Activated naive CD4-positive, alpha-beta T cell treated with Interleukin-2 at 50 U/mL for 16 hours (primary cell): ENCODE measurements at places on chromosomes 16 and 17.
A peak's percentile ranks its signal among the peaks of the same experiment; 100 is the strongest.

DNA sequence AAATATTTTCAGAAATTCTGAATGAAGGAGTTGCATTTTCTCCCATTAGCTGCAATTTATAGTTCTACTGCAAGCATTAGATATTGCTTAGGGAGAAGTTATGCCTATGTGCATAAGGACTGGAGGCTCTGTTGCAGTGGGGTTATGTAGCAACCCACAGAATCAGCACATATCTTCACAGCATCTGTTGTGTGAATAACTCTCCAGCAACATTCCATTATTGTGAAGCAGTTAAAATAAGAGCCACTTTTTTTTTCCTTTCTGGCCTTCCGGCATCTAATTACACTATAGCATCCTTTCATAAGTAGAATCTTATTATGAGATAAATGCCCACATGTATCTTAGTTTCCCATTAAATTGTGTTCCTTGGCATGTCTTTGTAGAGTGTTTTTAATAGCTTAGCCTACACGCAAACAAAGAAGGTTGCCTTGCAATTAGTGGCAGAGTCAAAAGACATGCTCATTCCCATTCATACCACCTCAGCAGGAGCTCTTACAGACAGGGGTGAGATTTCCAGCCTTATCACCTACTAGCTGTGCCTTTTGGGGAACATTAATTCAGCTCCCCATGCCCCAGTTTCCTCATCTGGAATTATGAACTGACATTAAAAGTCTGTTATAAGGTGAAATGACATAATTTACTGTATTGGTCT lies 596.0 kb upstream of the GOT2 start:
- DNase-seq = no peak

GRCh38 chr16:16096858-16097213 lies 126.5 kb downstream of the ABCC6 start:
- no peak for DNase-seq

DNA sequence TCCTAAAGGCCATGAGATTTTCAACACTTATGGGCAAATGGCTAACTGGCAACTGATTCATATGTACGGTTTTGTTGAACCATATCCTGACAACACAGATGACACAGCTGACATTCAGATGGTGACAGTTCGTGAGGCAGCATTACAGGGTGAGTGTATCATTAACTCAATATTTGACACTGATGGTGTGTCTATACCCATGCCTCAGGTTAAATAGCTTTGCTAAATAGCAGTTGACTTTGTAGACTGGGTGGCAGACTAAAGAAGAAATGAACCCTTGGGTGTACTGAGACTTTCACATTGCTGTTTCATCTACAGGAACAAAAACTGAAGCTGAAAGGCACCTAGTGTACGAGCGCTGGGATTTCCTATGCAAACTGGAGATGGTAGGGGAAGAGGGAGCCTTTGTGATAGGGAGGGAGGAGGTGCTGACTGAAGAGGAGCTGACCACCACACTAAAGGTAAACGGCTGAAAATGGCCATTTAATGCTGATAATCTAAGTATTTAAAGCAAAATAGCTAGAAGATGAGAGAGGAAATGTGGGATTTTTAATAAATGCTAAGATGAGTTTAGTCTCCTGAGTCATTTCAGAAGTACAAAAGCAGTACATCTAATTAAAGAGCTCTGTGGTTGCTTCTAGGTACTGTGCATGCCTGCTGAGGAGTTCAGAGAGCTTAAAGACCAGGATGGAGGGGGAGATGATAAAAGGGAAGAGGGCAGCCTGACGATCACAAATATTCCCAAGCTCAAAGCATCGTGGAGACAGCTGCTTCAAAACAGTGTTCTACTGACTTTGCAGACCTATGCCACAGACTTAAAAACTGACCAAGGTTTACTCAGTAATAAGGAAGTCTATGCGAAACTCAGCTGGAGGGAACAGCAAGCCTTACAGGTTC lies 3.0 kb downstream of the SETD6 start:
- DNase-seq = no peak

DNA sequence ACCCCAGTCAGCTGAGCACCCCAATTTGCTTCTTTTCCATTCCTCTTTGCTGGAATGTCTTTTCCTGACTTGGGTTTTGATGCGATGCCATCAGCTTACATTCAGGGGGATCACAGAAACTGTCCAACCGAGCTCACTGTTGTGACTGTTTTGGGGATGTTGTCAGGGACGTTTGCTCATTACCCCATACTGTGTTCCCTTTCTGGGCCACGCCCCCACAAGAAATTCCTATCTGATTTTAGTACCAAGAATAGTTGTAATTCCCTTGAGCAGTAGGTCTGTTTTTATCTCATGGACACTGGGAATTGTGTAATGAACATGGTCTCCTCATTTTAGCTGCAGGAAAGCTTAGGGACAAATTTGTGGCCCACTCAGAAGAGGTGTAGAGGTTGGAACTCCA lies 2.6 kb upstream of the NTN1 start:
- no peak for DNase-seq

- DNase-seq = peak; percentile 33
These were observed 32.8 kb upstream of the ETV4 start for GRCh38 chr17:43578699-43579565.

- peak; percentile 69 for DNase-seq
These were observed at the start of gene MYO1D for GRCh38 chr17:32876417-32877163. MYO1D (minus strand) TSS chr17:32877124; CDS start chr17:32876872, 252 bp downstream.

DNA sequence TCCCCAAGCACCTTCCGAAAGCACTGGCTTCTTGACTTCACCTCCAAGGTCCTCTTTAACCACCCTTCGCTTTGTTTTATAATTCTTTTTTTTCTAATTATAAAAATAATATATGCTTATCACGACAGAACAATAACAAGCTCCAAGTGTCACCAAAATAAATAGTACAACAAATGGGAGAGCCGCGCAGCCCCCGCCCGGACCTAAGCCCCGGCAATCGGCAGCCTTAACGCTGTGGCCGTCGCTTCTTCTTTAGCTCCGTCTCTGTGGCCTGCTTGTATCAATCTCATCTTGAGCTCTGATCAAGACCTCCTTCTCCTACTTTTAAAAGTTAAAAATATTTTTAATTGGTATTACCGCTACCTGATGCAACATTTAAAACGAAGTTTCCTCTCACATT lies 42.7 kb downstream of the CYB5D2 start:
- DNase-seq = no peak

DNA sequence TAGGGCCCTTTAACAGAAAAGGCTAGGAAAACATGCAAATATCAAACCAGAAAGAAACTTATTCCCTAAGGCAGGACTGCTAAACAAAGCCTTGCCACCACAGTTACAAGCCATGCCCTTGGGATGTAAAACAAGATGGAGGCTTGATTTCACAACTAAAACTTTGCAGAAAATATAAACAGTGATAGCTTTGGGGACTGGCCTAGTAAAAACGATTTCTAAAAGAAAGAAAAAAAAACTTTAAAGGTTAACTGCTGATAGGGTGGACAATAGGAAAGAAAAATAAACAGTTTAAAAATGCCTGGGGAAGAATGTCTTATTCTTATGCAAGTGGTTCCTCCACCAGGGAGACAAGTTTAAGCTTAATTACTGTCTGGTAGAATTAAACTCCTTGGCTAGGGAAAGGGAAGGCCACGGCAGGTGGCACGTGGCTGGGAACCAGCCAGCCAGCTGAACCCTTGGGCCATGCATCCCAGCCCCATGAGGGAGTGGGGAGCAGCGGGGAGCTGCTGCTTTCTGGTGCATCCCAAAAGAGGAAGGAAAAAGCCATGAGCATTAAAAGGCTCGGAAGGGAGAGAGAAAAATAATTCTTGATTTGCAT lies 10.7 kb upstream of the TMC5 start:
- DNase-seq = no peak

- no peak for DNase-seq
These were observed 18.2 kb upstream of the TBX21 start for GRCh38 chr17:47714773-47715396.

GRCh38 chr16:81035975-81036750 lies 521 bp downstream of the ATMIN start:
- peak; percentile 24 for DNase-seq

DNA sequence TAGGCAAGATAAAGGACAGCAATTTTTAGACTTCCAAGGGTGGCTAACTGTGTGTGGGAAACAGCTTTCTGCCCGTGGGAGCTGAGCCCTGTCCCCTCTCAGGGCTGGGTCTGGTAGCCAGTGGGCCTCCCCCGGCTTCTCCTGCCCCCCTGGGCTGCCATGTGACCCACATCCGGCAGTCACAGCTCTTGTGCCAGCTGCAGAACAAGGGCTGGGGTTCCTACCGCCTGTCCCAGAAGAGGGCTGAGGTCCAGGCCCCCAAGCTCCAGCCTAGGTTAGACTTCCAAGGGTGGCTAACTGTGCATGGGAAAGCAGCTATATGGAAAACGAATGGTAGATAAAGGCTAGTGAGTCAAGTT lies 6.1 kb downstream of the GAST start:
- no peak for DNase-seq

DNA sequence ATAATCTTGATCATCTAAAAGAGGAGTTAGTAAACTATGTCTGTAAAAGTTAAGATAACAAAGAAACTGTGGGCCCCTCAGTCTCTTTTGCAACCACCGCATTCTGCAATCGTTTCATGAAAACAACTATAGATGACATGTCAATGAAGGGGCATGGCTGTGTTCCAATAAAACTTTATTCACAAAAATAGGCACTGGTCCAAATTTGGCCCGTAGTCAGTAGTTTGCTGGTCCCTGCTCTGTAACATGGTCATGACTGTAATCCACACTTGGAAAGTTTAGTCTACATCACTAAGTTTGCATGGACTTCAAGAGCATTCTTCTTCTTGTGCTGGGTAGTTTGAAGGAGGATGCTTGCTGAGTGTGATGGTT lies 299.3 kb upstream of the PSMD7 start:
- no peak for DNase-seq

GRCh38 chr16:62272035-62272434 lies 235.8 kb upstream of the CDH8 start:
- DNase-seq = no peak

GRCh38 chr17:18143044-18143936 lies 34.7 kb downstream of the MYO15A start:
- no peak for DNase-seq

- no peak for DNase-seq
These were observed 20.9 kb downstream of the HSD11B2 start for GRCh38 chr16:67451704-67452435.

GRCh38 chr17:65627108-65627507 lies 65.7 kb upstream of the AXIN2 start:
- no peak for DNase-seq

DNA sequence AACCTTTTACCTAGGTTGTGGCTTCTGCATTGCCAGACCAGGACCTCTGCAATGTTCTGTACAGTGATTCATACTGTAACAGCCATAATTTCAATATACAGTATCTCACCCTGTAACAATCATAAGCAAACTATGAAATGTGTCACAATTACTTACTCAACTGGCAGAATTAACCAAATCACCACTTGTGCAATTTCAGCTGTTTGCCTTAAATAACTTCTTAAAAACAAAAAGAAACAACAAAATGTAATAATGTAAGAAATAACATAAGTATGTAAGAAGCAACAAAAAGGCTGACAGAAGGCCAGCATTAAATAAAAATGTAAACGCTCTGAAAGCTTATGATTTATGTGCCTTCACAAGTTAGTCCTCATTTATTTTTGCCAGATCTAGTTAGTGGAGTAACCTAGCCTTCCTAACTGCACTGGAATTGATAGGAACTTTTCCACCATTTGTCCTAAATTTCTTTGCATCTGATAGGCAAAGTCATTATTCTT lies 96.9 kb downstream of the SKAP1 start:
- no peak for DNase-seq
